ENCODE measurements at places on chromosomes 12 and 14.
A peak's percentile ranks its signal among the peaks of the same experiment; 100 is the strongest.

- no peak for DNase-seq
Observed at GRCh38 chr12:62679608-62680007, 213.0 kb downstream of the MON2 start.

DNA sequence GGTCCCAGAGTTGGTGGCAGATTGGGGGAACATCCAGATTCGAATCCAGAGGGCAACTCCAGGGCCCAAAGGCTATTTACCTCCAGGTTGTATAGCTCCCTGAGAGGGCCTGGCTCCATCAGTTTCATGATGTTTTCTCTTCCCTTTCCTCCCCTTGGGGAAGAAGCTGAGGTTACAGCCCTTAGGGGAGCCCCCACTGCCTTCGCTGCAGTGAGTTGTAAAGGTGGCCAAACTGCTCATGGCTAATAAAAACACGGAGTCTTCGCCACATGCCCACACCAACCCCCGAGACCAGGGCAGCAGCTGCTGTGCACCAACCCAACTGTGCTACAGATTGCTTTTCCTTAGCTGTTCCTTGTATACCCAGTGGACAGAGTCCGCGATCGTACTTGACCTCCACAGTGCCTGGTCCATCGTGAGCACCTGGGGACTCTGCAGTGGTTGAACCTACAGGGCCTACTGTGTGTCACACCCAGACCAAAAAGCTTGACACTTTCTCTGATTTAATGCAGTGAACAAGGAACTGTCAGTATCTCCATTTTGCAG, 20.9 kb downstream of the GALNT16 start:
- no peak for DNase-seq

DNA sequence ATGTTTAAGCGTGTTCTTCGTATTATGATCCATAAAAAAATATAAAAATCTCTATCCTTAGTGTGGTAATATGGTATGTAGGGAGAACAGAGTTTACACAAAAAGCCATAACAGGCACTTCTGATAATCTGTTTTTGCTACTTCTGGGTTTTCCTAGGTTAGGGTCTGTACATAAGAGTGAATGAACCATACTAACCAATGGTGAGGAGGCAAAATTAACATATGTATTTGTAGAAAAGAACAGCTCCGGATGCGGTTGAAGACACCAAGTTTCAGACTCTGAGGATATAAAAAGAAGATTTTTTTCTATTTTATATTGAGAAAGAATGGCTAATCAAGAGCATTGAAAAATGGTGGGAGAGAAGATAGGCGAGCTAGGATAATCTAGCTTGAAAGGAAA, 40.2 kb upstream of the PPP1R12A start:
- DNase-seq: no peak

- no peak for DNase-seq
Observed at GRCh38 chr14:104183796-104184195, 45.4 kb downstream of the KIF26A start.

- no peak for DNase-seq
Observed at GRCh38 chr14:101733211-101733610, 28.3 kb upstream of the PPP2R5C start.

DNA sequence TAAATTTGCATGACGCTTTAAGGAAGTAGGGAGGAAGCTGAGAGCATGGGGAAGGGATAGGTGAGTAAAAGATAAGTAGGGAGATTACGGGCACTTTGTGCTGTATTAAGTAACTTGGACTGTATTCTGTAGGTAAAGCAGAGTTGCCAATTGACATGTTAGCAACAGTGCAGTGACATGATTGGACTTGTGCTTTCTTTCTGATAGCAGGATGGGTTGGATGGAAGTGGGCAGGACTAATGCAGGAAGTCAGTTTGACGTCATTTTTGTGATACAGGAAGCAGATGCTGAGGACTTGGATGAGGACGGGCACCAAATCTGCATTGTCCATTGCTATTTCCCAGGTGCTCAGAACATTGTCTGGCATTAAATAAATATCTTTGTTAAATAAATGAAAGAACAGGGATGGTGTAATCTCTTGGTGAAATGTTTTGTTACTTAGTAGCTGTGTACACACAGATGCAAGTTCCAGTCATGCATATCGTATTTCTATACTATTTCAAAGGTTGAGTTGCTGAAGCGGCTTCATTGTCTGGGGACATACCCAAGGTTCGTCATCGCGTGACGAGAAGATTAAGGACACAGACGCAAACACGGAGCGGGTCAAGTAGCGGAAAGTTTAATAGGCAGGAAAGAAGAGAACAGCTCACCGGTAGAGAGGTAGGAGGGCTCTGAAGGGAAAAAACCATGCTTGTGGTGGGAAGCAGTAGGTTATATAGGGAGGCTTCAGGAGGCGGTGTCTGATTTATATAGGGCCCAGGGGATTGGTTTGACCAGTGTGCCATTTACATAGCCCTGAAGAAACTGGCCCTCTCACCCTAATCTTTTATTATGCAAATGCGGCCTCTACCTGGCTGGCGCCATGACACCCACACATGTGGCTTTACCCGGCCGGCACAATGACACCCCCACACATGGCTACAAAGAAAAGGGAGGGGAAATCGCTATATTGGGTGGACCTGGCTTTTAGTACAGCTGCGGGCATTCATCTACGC, 30.7 kb downstream of the GUCY2C start:
- DNase-seq: peak; percentile 4
